ENCODE measurements at places on chromosomes 1 and 21. TPM values are rescaled to one million over a fixed set of nuclear protein-coding genes. Genes with fewer than 3 reads are reported as not detected.

DNA sequence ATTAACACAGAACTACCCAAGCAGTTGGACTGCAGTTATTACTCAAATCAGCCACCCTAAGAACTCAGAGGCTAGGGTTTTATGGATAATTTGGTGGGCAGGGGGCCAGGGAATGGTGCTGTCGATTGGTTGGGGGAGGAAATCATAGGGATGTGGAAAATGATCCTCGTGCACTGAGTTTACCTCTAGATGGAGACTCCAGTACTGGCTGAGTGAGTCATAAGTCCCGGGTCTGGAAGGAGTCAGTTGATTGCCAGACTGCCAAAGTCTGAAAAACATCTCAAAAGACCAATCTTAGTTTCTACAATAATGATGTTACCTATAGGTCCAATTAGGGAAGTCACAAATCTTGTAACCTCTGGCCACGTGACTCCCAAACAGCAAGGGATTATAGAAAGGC is 257.5 kb upstream of the PRMT6 start:
- no peak for DNase-seq

- no peak for DNase-seq
Observed at GRCh38 chr1:64527165-64527564, 57.2 kb downstream of the CACHD1 start.

DNA sequence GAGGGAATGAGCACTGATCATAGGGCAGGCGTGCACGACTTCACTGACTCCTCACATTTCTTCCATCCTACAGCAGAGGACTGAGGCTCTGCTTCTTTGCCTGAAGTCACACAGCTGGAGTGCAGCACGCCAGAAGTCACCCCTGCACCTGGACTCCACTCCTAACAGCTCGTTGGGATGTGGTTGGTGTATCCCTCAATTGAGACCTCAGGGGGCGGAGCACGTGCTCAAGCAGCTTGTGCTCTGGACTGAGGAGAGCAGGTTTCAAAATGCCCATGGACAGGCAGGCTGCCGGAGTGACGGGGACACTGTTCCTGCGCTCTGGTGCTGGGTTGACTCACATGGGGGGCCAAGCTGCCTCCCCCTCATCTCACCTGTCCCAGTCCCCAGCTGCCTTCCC is 13.9 kb downstream of the CHIT1 start:
- DNase-seq: no peak

DNA sequence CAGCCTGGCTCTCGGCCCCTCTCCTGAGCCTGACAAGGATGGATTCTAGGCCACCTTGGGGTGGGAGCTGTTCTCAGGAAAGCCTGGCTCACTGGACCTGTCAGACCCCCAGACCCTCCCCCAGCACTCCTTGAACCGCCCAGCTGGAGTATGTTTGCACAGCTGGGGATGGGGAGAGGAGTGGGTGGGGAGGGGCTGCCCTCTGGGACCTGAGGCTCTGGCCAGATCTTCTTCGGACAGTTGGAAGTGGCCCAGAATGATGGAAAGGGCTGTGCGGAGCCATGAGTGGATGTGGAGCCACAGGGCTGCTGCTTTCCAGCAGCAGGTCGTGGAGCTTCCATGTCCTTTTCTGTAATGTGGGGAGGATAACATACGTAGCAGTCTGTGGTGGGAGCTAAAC is 43.0 kb upstream of the TRABD2B start:
- no peak for DNase-seq

- DNase-seq: no peak
Observed at GRCh38 chr1:217059401-217059800, 336.2 kb upstream of the ESRRG start.

DNA sequence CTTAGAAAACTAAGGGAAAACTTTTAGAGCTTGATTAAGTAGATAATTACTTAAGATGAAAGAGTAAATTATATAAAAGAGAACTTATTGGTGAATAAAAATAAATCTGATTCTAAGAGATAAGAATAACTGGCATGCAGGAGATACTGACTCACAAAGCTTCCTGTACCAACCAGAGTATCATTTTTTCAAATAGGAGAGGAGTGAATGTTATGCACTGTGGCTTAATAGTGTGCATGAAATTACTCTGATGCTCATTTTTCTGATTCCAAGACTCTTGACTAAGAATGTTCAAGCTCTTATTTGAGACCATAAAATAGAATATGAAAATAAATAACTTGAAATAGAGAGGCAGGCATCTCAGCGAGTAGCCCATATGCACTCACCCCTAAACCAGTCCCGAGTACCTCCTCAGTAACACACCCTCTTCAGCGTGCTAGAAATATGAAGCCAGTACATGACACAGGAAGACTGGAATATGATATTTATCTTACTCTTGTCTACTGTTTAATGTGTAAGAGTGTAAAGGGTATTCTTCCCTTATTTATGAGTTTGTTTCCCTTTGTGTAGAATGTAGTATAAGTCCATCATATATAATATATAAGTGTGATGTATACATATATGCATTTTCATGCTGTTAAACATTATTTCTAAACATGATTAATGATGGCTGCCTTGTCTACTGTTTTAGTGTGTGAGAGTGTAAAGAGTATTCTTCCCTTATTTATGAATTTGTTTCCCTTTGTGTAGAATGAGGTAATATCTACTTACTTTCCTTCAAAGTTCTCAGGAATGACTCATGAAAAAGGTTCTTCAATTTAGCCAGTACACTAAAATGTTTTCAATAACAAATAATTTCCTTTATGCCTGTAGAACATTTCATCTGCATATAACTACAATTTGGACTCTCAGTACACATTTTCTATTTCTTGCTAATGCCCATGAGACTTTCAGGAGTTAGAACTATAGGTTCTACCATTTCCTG is 99.2 kb upstream of the PALMD start:
- DNase-seq: no peak

DNA sequence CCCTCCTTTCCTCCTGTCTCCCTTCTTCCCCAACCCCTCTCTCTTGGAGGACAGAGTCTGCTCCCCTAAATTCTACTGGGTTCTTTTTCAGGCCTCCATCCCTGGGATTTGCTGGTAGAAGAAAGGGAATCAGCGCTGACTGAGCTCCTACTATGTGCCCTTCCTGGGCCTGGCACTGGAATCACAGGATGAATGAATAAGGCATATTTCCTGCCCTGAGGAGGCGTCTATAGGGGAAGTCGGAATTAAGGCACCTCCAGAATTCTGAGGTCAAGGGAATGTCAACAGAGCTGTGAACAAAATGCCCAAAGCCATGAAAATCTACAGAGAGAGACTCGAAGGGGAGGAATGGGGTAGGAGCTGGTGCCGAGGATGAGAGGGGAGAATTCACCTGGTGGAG is 17.4 kb upstream of the BTG2 start:
- no peak for DNase-seq

GRCh38 chr1:113429461-113430153 is 39.3 kb downstream of the MAGI3 start:
- DNase-seq: no peak

GRCh38 chr1:160115545-160116282 is at the start of gene ATP1A2:
Gene ATP1A2, plus strand, starts transcription at chr1:160115759. Its CDS starts 103 bp downstream, at chr1:160115862.
- DNase-seq: no peak

DNA sequence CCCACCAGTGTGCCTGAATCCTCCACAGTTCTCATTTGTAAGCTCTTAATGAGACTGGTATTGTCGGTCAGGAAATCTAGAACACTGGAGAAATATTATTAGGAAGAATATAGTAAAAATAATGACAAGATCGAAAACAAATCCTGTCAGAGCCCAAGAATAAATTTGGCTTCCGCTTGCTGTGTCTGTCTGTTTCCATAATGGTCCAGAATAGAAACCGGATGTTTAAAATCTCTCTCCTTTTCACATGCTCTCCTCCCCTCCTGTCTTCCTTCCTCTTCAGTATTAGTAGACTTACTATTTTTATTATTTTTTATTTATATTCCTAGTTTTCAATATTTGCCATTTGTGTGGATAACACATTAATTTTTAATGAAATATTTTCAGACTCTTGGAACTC is 187.7 kb downstream of the SDCCAG8 start:
- DNase-seq: no peak

NFIA gene
- 31.5 TPM for total RNA-seq

DEPDC1 gene
- total RNA-seq: 2.6 TPM

ACTN2 gene
- total RNA-seq: not detected

HSD11B1 gene
- 41.4 TPM for total RNA-seq

CD164L2 gene
- total RNA-seq: 8.7 TPM

All from lower leg skin (tissue), 4 donors.